HepG2 (cell line): ENCODE measurements at places on chromosomes 6 and 20.

GRCh38 chr20:35616465-35617396, 1.1 kb downstream of the SPAG4 start:
- DNase-seq, result peak; percentile 100

GRCh38 chr20:5967469-5967868, 17.0 kb downstream of the MCM8 start:
- DNase-seq, result no peak

GRCh38 chr6:113018351-113019151, 671.4 kb downstream of the RFPL4B start:
- no peak for DNase-seq

- no peak for DNase-seq
These were observed 114.4 kb downstream of the PHACTR3 start for GRCh38 chr20:59718751-59719150.

GRCh38 chr6:129946439-129947140, 71.8 kb upstream of the L3MBTL3 start:
- no peak for DNase-seq

DNA sequence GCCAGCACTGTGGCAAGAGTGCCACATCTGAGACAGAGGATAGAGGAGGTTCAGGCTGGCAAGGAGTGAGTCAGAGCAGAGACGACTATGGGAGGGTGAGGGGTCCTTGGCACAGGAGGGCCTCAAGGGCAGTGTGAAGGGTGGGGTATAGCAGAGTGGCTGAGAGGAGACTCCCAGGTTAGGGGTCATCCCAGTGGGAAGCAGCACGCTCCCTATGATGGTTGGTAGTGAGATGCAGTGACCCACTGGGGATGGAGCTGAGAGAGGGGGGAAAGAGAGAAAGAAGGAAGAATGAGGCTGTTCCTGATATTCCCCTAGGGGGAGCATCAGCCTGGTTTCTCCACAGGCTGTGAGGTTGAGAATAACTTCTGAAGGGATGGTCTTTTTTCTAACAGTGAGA, 97.3 kb downstream of the INSM1 start:
- DNase-seq, result no peak

DNA sequence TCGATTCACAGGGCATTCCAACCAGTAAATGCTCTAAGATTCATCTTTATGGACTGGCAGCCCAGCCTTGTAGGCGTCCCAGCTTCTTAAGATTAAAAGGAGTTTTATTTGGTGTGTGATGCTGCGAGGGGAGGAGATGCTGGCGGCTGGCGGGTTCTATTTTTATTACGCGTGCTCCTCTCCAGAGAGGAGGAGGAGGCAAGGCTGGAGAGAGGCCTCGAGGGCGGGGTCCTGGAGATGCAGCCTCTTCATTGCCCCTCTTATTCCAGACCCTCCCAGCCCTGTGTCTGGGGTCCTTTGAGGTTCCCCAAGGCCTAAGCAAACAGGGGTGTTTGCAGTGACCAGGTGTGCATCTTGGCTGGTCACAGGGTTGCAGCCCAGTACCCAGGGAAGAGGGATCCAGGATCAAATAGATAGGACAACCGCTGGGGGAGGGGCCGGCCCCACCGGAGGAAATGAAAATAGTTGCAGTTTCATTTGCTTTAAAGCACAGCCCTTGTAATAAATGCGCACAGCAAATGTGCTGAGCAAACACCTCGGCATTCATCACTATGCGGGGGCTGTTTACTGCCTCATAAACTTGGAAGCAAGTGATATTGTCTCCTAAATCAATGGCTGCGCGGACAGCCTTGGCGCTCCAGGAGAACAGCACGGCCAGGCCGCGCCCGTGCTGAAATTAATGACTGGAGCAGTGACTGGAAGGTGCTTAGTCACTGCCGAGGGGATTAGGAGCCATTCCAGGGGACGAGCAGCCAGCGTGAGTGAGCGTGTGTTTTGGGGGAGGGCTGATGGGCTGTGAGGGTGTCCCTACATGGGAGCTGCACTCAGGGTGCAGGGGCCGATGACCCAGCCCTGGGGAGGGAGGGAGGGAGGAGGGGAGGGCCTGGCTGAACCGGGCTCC, 83.0 kb downstream of the TMEM242 start:
- DNase-seq, result peak; percentile 37

DNA sequence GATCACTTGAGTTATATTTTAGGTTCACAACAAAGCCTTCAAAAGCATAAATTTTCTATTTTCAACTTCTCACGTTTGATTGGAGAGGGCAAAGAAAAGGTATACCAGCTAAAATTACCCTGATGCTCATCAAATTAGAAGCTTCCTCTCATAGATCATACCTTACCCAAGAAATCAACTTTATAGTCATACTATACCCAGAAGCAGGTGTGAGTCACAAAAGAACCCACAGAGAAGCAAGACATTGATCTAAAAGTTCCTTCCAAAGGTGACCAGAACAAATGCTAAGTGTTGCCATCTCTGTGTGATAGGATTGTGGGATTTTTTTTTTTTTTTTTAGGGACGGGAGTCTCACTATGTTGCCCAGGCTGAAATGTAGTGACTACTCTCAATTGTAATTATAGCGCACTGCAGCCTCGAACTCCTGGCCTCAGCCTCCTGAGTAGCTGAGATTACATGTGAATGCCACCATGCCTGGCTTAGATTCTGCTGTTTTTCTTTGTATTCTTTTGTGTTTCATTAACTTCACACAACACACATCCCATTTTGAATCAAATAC, 3.3 kb downstream of the EIF2S2 start:
- no peak for DNase-seq

DNA sequence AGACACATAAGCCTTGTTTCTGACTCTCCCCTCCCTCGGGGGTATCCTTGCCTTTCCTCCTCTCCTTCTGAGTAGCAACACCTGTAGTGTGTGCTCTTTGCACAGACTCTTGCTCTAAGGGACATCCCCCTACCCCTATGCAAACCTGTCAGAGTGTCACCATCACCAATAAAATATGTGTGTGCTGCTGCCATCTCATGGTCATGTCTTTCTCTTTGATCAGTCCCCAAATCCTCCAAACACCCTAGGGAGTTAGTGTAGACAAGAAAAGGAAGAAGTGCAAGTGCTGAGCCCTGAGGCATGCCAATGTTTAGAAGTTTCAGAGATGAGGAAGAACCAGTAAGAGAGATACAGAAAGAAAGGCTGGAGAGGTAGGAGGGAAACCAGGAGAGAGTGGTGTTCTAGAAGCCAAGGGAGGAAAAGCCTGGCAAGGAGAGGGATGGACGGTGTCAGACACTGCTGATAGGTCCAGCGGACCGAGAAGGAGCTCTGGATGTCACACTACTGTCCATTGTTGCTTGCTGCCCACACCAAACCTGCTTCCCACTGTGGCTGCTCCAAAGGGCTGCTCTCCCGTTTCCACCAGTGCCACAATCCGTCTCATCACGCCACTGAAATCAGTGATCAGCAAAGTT, 16.4 kb downstream of the TRMT6 start:
- DNase-seq, result peak; percentile 71

DNA sequence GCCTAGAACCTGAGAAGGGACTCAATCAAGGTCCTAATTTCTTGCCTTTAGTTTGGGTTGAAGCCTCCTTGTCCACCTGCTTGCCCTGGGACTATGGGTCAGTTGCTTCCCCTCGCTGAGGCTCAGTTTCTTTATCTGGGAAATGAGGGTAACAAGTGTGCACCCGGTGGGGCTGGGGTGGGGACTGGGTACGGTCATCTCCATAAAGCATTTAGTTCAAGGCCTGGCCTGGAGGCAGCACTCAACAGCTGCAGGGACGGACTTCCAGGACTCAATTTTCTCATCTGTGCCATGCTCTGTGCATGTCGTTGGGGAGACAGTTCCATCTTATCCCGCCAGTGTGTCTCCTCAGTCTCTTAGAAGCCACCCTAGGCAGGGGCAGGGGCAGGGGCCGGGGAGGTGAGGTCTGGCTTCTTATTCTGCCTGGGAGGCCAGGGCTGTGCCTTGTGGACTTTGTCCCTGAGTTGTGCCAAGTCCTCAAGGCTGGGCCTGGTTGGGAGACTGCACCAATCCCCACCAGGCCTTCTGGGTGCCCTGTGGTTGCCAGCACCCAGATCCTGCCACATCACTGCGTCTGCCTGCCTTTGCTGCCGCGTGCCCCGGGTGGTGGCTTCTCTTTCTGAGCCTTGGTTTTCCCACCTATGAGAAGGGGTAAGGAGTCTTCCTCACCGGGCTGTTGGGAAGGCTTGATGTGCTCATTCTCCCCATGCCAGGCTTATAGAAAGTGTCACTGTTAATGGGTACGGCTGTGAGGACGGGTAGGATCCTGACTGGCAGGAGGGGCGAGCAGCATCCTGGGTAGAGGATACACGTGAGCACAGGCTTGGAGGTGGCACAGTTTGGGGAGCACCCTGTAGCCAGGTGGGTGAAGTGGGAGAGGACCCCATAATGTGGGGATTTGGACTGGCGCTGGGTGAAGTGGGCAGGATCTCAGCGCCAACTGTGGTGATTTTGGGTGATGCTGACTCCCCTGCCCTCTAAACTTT, 8.6 kb downstream of the SRC start:
- DNase-seq, result no peak

- DNase-seq, result peak; percentile 68
These were observed 26.7 kb upstream of the TTPAL start for GRCh38 chr20:44448753-44449546.

DNA sequence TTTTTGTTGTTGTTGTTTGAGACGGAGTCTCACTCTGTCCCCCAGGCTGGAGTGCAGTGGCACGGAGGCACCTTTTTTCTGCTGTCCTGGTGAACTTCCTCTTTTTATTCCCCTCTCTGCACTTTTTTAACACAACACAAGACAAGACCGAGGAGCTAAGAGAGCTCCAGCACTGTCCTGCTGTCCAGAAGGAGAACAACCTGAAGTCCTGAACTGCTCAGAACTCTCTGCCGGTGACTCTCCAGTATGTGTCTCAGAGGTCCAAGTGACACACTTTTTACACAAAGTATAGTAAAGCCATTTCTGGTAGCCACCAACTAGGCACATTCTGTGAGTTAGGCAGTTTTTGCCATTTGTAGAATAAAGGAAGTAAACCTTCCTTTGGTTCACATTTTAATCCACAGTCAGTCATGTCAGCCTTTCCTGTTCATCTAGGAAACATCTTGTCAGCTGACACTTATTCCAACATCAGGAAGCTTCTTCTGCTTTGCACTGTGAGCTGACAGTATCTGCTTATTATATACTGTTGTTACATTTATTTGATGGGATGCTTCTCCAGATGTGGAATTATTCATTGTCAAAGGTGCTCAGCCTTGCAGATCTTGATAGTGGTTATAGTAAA, 28.1 kb upstream of the TXNDC5 start:
- no peak for DNase-seq

DNA sequence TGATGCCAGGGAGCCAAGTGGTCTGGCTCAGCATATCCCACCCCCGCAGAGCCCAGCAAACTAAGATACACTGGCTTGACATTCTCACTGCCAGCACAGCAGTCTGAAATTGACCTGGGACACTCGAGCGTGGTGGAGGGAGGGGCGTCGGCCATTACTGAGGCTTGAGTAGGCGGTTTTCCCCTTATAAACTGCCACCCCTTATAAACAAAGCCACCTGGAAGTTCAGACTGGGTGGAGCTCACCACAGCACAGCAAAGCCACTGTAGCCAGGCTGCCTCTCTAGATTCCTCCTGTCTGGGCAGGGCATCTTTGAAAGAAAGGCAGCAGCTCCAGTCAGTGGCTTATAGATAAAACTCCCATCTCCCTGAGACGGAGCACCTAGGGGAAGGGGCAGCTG, 19.4 kb downstream of the TINAG start:
- DNase-seq, result no peak

DNA sequence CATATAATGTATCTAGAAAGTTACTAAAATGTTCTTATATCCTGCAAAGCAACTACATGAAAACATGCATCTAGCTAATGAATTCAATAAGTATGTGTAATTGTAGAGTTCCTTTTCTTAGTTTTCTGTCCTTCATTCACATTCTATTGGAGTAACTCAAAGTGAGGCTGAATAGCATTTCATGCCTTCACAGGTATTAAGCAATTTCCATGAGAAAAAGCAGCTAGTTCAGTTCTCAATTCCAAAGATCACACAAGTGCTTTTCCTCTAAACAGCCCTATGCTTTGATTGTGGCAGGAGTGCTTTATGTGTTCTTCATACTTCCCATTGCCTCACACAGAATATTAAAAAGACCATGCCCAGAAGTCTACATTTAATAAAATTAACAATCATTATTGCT, 274.9 kb downstream of the RFPL4B start:
- no peak for DNase-seq

- DNase-seq, result peak; percentile 66
These were observed 9.6 kb upstream of the SLC2A10 start for GRCh38 chr20:46699651-46700359.

GRCh38 chr20:50370036-50370566, 140.1 kb upstream of the PTPN1 start:
- no peak for DNase-seq

DNA sequence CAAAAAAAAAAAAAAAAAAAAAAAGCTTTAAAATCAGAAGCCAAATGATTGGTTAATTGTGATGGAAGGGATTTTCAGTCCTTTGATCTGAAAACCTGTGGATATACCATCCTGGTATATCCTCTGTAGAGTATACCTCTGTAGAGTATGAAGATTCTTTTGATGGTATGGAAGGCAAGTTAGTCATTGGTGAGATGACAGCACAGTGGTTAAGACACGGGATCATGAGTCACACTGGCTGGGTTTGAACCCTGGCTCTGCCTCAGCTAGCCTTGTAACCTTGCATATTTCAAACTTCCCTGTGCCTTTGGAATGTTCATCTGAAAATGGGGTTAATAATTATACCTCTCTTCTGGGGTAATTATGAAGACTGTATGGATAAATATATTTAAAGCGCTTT, 179.3 kb downstream of the CARMIL1 start:
- DNase-seq, result peak; percentile 34

DNA sequence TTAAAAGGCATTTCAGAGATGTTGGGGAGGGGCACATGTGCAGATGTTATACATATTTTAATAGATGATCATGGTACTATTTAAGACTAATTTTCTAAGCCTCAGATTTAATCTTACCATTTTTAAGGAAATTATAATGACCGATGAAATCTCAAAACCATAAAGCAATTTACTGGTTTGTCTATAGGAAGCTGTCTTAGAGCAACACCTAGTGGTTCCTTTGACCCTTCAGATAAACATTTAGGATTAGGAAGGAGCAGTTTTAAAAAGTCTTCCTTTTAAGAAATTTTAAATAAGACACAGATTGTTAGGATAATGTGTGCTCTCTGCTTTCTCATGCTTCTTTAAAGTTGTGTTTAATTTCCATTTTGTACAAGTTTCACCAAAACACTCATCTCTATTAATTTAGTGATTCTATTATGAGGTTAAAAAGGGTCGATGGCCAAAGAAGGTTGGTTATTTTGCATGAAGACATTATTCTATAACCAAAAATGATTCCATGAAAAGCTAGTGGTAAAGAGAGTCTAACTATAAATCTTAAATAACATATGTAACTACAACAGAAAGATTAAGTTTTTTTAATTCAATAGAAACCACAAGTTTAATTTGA, 376.4 kb downstream of the HACE1 start:
- DNase-seq, result peak; percentile 7
